ENCODE measurements at places on chromosomes 6 and 20.

DNA sequence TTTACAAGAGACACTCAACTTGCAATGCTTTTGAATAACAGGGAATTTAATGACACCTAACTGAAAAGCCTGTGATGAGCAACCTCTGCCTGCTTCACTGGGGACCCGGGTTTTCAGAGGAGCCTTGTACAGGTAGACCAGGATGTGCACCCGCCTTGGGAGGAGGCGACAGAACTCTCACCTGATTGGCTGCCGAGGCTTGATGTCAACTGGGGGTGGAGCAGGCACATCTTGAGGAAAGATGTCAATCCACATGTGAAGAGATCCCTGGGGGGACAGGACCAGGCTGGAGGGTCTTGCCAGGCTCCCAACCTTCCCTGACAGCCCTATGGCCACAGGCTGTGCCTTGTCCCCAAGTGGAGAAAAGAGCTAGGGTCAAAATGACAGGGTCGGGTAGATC lies 19.8 kb downstream of the ERGIC3 start:
- DNase-seq, result no peak

DNA sequence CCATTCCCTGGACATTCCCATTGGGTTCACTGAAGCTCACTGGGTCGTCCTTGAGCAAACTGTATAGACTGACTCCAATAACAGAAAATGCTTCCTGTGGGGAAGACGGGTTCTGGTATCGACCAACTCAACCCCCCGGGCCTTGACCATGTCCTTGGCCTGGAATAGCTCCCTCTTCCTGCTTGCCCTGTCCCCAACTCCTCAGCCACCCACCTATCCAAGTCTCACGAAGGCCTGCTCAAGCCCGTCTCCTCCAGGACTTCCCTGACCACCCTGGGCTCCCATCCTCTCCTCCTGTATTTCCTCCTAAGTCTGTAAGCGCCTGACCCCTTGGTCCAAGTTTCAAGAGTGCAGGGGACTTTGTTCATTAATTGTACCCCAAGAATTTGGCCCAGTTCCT lies 2.8 kb upstream of the HMGA1 start:
- DNase-seq, result no peak

DNA sequence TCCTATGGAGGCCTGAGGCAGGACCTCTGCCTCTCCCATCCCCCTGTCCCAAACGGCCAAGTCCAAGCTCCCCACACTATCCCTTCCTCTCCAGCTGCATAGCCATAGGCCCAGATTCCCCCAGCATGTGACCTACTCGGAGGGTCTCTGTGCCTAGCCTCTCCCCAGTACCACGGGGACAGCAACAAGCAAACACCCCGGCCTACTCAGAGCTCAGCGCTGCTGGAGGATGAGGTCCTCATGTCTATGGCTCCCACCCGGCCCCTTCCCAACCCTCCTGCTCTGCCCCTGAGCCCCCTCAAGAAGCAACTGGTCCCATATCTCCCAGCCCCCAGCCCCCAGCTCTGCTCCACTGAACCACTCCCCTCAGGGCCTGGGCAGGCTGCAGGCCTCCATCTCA lies 24.2 kb downstream of the RNASET2 start:
- no peak for DNase-seq

GRCh38 chr6:69835414-69836179 lies 30.8 kb upstream of the COL19A1 start:
- DNase-seq, result peak; percentile 46

DNA sequence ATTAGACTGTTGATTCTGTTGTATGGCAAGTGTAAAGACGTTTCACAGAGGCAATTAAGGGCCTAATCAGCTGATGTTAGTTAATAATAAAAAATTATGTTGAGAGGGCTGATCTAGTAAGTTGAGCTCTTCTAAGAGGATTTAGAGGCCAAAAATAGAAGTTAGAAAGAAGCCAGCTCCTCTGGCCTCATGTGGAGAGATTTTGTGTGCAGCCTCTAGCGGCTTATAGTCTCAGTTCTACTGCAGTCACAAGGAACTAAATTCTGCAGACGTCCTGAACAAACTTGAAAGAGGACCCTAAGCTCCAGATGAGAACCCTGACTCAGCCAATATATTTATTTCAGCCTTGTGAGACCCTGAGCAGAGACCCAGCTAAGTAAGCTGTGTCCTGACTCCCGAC lies 498.6 kb downstream of the BTBD3 start:
- no peak for DNase-seq

GRCh38 chr6:89745716-89746115 lies 73.9 kb downstream of the MDN1 start:
- DNase-seq, result no peak

DNA sequence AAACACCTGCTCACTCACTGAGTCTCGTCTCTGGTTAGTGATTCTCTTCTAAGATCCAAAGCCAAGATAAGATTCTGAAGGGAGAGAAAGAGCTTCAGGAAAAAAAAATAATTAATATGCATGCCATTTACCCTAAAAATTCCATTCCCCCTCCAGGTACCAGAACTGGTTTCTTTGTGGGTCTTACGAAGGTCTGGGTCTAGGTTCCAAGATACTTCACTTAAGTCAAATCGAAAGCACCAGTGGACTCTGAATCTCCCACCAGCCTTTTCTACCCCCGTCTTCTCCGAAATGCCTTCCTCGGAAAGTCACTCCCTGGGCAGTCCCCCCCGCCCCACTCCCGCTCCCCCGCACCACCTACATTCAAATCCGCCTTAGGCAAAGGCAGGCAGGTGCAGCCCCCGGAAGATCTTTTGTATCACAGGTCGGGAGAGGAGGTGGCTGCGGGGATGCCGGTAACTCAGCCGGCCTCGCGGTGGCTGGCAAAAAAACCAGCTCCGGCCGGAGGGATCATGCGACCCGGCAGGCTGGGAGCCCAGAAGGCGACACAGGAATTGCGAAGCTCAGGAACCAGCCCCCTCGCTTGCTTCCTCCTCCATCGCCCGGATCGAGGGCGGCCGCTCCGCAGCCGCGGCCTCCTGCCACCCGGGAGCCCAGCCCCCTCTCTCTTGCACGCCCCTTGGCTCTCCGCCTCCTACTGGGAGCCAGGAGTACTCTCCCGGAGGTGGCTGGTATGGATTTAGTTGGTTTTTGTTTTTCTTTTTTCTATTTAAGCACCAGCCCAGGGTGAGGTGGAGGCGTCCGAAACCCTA lies at the start of gene BCL2L1:
TSS of gene BCL2L1 (minus strand) at position 612 of the 812 bp plus-strand sequence. CDS start 650 bp downstream, outside the sequence.
- peak; percentile 88 for DNase-seq

- no peak for DNase-seq
Measured at GRCh38 chr6:110534731-110535492, 58.5 kb upstream of the SLC22A16 start.

GRCh38 chr6:53192682-53193188 lies 44.1 kb upstream of the GCM1 start:
- peak; percentile 68 for DNase-seq

DNA sequence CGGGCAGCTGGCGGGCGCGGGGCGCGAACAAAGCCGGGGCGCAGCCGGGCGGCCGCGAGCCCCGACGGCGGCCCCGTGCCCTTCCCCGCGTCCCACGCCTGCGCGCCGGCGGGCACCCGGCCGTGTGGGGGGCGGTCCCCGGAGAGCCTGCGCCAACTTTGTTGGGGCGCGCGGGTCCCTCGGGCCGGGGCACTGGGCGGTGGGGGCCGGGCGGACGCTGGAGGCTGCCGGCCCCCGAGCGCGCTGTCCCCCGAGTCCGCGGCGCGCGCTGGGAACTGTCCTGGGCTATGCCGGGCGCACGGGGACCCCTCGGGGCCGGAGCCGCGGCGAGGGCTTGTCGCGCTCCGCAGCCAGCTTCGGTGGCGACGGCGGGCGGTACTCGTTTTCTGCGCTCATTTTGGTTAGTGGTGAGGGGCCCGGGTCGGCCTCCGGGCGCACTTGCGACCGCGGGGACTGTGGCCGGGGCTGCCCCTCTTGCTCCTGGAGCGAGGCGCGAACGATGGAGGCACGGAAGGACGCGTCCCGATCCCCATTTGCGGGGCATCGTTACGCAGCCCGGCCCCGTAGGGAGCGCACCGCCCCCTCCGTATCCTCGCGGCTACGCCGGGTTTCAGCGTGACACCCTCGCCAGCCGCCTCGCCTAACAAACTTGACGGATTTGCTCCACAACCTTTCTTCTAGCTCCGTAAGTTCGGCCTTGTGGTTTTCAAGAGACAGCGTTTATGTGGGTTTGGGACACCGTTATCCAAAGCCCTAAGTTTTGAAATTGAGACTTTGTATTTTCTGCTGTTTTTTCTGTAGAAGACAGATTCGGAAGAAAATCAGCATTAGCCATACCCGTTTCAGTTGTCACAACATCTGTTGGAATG lies 622 bp downstream of the SS18L1 start:
- peak; percentile 61 for DNase-seq

DNA sequence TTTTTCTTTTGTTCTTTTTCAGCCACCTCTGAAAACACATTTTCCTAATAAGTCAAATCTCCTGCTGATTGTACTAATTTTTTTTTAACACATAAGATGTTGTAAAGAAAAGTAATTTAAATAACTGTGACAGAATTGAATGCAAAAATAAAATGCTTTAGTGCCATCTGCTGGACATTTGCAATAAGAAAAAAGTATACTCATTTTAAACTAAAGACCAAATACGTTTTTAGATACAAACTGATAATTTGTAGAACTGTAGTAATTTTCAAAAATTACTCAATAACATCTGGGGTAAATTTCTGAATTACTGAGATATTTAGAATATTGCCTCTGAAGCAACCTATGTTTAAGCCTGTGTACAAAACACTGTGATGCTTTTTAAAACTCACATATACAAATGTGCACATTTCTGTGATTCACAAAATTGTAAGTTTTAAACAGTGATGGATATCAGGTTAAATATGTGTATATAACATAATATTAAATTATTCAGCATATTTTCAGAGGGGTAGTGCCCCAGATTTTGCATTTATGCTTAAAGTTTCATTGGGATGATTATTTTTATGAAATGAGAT lies 198.7 kb downstream of the RIMS1 start:
- DNase-seq, result no peak

- DNase-seq, result no peak
Measured at GRCh38 chr6:69775941-69776340, 20.9 kb downstream of the LMBRD1 start.

- no peak for DNase-seq
Measured at GRCh38 chr20:21677261-21677660, 28.2 kb upstream of the PAX1 start.

DNA sequence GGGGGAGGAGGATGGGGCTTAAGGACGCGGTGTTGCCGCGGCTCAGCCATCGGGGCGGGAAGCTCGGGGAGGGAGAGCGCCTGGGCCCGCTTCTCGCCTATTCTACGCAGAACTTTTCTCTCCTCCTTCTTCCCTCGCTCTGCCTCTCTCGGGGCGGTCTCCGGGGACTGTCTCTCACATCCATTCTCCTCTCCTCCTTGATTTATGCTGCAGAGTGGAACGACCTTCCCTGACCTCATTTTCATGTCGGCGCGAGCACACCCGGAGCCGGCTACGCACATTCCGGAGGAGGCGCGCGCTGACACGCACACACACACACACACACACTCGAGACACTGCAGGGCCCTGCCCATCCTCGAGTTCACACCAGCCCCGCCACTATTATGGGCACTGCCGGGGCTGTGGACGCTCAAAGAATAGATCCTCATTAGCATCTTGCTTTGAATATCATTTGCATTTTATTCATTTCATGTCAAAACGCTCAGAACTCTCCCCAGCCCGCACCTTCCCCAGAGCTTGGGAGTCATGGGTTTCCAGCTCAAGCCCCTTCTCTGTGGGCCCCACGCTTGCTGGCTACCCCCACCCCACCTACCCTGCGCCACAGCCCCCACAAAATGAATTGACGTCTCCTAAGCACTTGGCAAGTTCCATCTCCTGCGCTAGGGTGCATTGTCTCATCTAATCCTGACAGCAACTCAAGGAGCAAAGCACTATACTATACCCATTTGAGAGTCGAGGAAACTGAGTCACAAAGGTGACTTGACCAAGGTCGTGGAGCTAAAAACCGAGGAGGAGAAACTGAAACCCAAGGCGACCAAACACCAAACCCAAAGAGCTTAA lies 36.8 kb downstream of the NCR2 start:
- DNase-seq, result no peak

Measured in NCI-H2081 (cell line).